ENCODE measurements at places on chromosomes 6 and 20.
A peak's percentile ranks its signal among the peaks of the same experiment; 100 is the strongest.

DNA sequence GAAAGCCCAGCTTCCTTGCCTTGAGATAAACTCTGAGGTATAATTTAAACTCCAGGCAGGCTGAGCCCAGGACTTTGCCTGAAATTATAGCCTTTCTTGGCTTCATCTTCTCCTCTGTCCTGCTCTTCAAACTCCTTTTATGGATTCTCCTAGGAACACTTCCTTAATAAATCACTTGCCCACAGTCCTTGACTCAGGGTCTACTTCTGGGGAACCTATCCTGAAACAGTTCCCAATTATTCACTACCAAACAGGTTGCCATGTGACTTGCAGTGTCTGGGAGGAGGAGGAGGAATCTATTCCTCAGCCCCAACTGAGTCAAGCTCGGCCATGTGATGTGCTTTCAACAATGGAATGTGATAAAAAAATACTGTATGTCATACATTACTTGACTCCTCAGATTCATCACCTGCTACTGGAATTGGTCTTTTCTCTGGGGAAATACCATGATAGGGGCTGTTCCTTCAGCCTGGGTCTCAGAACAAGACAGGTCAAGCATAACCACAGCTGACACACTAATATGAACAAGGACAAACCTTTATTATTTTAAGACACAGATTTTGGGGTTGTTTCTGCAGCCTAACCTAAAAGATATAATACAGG is 20.5 kb upstream of the CDKN1A start:
- peak; percentile 87 for DNase-seq

GRCh38 chr20:22387452-22387851 is 196.9 kb downstream of the FOXA2 start:
- DNase-seq = no peak

DNA sequence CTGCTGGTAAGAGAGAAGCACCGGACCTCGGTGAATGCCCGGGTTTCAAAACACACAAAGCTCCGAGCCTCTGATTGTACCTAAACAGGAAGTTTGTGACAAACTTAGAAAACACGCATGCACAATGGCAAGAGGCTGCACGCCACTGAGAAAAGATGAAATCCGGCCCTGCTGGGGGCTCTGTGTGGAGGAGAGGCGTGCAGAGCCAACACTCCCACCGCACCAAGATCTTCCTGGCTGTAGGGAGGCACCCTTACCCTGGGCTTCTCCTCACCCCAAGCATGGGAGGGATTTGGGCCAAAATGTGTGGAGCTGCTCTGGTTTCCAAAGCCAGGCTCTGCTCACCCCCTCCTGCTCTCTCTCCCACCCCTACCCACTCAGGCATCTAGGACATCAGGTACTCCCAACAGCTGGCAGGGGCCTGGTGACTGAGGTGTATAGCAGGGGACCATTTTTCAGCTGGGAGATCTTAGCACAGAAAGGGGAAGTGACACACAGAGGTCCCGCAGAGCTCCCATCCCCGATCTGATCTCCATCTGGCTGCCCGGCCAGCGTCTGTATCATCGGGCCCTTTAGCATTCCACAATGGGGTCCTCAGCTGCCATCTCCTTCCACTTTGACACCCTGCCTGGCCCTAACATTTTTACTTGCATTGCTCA is 84.2 kb downstream of the TRERF1 start:
- no peak for DNase-seq

DNA sequence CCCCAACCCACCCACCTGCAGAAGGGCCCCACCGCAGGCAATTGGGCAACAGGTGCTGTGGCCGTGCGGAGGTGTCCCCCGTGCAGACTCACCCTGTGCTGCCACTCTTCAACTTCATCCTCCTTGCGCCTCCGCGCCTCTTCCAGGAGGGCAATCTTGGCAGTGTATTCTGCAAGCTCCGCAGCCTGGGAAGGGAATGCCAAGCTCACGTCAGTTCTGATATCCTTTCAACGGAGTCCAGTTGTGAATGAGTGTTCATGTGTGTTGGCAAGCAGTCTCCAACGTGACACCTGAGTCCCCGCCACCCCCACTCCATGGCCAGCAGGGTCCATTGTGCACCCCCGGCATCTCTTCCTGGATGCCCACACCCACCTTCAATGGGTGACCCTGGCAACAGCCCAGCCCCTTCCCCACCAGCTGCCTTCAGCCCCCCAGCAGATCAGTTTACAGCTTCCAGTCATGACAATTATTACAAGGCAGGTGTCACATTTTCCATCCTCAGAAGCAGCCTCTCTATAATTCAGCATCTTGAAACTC is 49.9 kb downstream of the EZR start:
- DNase-seq = no peak

GRCh38 chr6:21051777-21052176 is 517.5 kb downstream of the CDKAL1 start:
- no peak for DNase-seq

DNA sequence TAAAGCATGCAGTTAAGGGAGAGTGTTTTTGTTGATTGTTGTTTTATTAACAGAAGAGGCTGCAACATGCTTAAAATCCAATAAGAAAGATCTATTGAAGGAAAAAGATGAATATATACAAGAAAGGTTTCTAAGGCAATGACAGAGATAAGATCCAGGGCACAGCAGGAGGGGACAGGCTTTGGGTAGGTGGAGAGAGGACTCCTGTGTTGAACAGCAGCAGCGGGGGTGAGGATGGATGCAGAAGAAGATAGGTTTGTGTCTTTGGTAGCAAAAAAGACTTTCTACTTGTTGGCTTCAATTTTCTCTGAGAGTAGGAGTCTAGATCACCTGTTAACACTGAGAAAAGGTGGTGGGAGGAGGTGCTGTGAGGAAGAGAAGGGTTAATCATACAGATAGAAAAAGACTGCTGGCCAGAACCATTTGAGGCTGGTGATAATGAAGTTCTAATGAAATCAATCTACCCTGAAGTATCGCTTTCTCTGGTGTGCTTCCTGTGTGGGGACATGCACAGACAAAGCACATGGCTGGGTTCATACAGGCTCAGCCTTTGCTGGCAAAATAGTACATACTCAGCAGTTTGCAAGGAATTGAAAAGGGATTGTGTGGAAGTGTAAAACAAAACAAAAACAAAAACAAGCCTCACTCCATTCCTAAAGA is 17.2 kb upstream of the DST start:
- DNase-seq = no peak

DNA sequence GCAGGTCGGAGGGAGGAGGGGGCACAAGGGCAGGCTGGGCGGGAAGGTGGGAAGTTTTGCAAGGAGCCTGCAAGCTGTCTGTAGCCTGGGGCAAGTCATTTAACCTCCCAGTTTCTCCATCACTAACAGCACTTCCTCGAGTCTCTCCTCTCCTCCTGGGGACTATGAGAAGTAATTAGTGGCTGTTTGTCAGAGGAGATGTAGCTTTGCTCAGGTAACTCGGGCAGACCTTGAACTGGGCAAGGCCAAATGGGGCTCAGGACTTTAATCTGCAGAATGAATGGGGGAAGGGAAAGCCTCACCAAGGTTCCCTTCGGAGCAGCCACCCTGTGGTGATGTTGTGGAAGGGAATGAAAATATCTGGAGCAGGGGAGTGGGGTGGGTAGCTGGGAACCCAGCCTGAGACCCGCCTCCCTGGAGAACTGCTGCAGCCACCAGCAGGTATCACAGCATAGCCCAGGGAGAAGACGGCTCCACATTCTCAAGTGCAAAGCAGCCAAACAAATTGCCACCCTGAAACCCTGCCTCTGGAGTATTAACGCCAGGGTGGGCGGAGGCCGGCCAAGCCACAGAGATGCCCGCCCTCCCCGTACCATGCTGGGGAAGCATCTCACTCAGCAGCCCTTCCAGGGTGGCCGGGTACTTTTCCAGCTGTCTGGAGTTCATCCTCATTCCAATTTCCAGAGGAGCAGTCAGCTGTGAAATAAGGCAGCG is 6.1 kb upstream of the LEMD2 start:
- no peak for DNase-seq

DNA sequence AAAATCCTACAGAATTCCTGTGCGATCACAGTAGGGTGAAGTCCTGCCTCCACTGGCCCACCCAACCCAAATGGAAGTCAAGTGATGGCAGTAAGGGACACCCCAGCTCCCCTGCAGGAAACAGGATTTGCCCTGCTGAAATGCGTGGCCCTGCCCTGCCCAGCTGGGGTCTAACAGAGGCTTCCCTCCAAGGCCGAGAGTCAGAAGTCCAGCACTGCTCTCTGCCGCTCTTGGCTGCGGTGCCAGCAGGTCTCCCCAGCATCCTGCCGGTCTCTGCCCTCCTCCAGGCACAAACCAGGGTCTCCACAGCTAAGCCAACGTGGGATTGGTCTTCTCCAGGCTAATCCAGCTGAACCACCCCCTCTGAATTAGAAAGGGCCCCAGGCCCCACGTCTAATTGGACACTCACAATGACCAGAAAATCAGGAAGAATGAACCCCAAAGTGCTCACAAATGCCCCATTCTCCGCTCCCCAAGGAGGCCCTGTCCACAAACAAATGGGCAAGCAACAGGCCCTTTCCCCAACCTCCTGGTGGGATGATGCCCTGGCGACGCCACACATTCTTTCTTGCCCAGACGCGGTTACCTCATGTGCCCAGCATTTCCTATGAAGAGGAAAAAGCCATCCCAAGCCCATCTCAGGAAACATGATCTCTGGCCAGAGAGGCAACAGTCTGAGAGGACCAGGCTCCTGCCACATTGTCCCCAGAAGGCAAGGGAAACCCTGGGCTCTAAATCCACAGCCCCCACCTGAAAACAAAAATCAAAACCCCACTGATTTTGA is 117.2 kb downstream of the BANF2 start:
- DNase-seq = no peak

- DNase-seq = no peak
These were observed 89.5 kb upstream of the TBX18 start for GRCh38 chr6:84853901-84854300.

GRCh38 chr20:2840967-2841531 is 504 bp downstream of the VPS16 start:
- DNase-seq = no peak

GRCh38 chr20:58081846-58082245 is 146.6 kb downstream of the ANKRD60 start:
- DNase-seq = peak; percentile 71

DNA sequence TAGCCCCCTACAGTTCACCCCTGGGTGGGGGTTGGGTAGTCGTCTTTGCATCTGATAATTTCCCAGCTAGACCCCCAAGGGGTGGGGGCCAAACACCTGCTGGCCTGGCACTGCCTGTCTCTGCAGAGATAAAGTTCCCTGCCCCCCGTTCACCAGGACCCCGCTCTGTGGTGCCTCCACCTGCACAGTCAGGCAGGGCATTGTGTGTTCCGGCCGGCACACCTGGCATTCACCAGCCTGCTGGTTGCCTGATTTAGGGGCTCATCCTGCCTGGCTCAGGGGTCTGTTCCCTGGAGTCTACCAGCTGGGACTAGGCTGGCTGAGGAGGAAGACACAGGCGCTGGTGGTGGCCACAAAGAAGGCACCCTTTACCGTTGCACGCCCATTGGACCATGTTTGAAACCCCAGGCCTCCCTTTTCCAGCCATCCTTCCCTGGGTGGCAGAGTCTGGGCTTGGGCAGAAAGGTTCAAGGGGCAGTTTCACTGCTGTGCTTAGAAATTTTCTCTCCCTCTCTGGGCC is 30.8 kb upstream of the SCRT2 start:
- no peak for DNase-seq

- DNase-seq = peak; percentile 79
These were observed 364.1 kb downstream of the ARHGAP18 start for GRCh38 chr6:129345890-129346289.

DNA sequence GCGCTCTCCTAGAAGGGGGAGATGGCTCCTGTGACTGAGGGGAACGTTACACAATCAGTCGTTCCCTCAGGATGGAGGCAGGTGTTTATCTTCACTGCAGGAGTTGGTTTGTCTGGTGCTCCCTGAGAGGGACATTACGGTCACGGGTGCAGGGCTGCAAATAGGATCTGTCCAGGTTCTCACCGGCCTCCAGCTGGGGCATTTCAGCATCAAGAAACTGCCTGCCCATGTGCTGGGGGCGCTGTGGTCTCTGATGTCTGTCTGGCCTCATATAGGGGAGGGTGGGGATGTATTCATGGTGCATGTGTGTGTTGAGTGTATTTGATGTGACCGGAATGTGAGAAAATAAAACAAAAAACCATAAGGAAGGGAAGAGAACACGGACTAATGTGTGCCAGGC is 77.1 kb downstream of the TBC1D7 start:
- no peak for DNase-seq

GRCh38 chr6:85344996-85345395 is 104.9 kb upstream of the NT5E start:
- no peak for DNase-seq

- DNase-seq = peak; percentile 19
These were observed 53.2 kb upstream of the NKX2-4 start for GRCh38 chr20:21450572-21450971.

DNA sequence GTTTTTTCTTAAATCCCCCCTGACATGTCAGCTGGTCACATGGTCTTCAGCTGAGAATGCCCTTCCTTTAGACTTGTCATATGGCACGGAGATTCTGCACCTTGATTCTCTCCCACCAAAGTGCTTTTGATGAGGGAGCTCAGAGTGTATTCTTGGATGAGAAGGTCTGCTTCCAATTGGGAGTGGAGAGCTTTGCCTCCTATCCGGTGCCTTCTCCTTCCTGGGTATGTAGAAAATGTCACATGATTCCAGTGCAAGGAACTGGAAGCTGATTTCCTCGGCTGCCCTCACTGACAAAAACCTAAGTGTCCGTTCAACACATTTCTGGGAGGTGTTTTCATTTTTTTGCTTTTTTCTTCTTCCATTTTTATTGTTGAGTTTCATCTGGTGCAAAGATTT is 197.2 kb downstream of the TFAP2C start:
- DNase-seq = no peak

- no peak for DNase-seq
These were observed 120.9 kb downstream of the GRM1 start for GRCh38 chr6:146149770-146150169.

GRCh38 chr6:92473056-92473455 is 946.3 kb downstream of the EPHA7 start:
- no peak for DNase-seq

GRCh38 chr6:119350202-119350951 is 816 bp upstream of the MAN1A1 start:
- DNase-seq = peak; percentile 77

GRCh38 chr20:43028470-43028869 is 161.2 kb downstream of the PTPRT start:
- DNase-seq = no peak

GRCh38 chr20:58242824-58243223 is 14.4 kb upstream of the ANKRD60 start:
- no peak for DNase-seq

- peak; percentile 88 for DNase-seq
These were observed 72.4 kb downstream of the FGD2 start for GRCh38 chr6:37077905-37078296.

DNA sequence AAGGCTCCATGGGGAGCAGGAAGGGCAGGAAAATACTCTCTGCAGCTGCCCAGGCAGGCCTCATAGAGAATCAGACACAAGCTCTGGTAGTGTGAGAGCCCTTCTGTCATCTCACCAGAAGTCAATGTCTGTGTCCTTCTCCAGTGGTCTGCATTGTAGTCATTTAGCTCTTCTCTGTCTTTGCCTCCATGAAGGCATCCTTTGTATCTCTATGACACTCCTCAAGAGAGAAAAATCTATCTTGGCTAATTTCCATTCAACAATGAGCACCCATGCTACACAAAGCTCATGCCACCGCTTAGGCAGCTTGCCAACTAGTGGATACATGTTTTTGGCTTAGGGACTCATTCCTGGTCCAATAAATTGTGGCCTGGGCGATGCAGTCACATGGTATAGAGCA is 92.1 kb downstream of the RNF217 start:
- DNase-seq = no peak
